ENCODE measurements at places on chromosomes 12 and 14. TPM values are rescaled to one million over a fixed set of nuclear protein-coding genes. Genes with fewer than 3 reads are reported as not detected.

TSPAN31 gene
- 11.0 TPM for total RNA-seq

- DNase-seq = no peak
Measured at GRCh38 chr14:101072531-101072930, 169.0 kb upstream of the RTL1 start.

OR6C68 gene
- total RNA-seq = not detected

DNA sequence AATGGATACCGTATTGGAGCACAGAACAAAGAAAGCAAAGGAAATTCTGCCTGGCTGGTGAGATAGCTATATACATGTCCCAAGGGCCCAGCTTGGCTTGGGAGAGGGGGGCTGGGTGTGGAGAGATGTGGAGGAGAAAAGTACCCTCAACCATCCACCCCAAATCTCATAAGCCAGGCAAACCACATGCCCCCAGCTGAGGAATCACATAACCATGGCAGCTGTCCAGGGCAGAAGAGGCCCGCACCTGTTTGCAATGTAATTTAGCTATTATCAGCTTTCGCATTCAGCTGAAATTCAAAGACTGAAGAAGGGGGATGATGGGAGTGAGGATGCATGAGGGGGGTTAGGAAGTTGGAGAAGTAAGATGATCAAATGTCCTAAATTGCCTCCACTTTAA is 196.1 kb downstream of the TBX5 start:
- DNase-seq = no peak

DNA sequence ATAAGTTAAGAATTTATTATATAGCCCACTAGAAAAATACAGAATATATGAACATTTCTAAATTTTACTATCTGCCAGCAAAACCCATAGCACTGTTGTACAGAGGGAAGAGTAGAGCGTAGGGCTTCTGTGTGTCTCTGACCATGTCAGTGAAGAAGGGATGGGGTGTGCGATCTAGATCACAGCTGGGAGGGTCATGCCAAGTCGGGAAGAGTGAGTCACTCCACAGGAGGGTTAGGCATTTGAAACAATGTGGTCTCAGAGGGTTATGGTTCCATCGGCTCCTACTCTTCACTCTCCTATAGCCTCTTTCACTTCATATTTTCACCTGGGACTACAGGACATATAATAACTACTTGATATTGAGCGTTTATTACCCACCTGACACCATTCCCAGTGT is 185.1 kb upstream of the DDHD1 start:
- DNase-seq = no peak

Measured in K562 (cell line).